ENCODE measurements at places on chromosomes 13 and 19.

- H3K27ac ChIP-seq: no peak overlapping the region
- H3K4me3 ChIP-seq: no peak overlapping the region
- no peaks in the 10 kb centered on the region for H3K27me3 ChIP-seq
- DNase-seq: no peak
- H3K4me1 ChIP-seq: no peaks in the 10 kb centered on the region
- no peaks in the 10 kb centered on the region for H3K36me3 ChIP-seq
Measured at GRCh38 chr19:6358003-6358402, 3.3 kb upstream of the CLPP start.

DNA sequence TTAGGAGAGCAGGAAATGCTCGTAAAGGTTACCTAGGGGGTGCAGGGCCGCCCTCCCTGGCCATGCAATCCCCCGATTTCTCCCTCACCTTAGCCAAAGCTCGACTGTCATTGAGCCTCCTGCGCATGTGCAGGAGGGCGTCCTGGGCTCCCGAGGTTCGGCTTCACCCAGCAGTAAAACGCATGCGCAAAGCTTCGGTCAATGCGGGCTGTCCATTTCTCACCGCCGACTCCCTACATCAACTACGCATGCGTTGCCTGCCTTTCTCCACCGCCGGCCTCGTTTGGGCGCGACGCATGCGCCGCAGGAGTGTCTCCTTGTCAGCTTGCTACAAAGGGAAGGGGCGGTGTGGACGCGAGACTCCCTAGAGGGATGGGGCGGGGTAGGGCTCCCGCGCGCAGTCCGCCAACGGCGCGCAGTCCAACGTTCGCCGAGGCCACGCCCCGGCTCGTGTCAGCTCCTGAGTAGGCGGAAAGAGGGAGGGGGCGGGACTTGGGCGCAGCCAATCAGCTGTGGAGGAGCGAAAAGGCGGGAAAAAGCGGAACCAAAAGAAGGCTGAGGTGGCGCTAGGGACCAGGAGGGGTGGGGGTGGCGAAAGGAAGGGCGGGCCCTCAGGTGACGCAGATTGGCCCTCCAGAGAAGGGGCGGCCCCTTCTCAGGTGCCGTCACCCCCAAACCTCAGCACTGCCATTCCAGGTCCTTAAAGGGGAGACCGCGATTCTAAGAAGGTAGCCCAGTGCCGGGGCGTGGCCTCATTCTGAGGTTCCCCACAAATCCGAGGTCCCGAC, at the start of the genes SYNGR4 and TMEM143:
SYNGR4 (plus strand) TSS at position 558 of the 788 bp plus-strand sequence. CDS start 1,476 bp downstream, outside the sequence.
TMEM143 (minus strand) TSS at position 131 of the 788 bp plus-strand sequence; CDS start at position 111, 20 bp downstream.
- H3K4me1 ChIP-seq: no peaks in the 10 kb centered on the region
- H3K36me3 ChIP-seq: peaks cover 7% of the 10 kb centered on the region
- peak within 1 kb of the TSS; percentile 77 for H3K4me3 ChIP-seq
- no peaks in the 10 kb centered on the region for H3K27me3 ChIP-seq

- peak overlapping the region; percentile 72 for H3K4me3 ChIP-seq
- H3K27me3 ChIP-seq: no peaks in the 10 kb centered on the region
- H3K4me1 ChIP-seq: no peaks in the 10 kb centered on the region
- no peak overlapping the region for H3K27ac ChIP-seq
- peak; percentile 59 for DNase-seq
- no peaks in the 10 kb centered on the region for H3K36me3 ChIP-seq
Measured at GRCh38 chr13:27006519-27007161, 165.0 kb downstream of the USP12 start.

DNA sequence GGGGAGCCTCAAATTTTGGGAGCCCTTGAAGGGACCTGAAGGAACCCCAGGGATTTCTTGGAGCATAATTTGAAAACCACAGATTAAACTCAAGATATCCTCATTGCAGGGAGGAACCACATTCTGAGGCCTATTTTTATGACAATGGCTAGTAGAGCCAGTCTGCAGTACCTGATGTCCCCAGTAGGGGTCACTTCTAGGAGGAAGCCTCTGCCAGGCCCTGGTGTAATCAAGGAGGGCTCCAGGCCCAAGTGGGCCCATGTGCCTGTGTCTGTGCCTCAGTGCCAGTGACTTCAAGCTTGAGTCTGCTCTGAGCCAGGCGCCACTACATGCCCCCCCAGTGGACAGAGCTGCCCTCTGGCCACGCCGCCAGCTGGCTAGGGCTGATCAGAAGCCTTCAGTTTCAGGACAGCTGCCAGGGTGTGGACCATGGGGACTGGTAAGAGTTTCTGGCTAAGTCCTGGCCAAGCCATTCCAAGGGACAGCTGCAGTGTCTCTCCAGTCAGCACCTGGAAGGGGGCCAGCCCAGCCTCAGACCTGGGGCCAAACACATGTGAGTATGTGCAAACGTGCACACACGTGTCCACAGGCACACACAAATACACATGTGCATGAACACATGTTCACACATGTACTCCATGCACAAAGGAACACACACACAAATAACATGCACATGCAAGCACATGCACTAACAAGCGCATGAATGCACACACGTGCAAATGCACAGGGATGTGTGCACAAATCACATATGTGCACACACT, 20.5 kb upstream of the SLC7A10 start:
- DNase-seq: no peak
- H3K4me3 ChIP-seq: no peak overlapping the region
- no peaks in the 10 kb centered on the region for H3K4me1 ChIP-seq
- no peak overlapping the region for H3K27ac ChIP-seq

DNA sequence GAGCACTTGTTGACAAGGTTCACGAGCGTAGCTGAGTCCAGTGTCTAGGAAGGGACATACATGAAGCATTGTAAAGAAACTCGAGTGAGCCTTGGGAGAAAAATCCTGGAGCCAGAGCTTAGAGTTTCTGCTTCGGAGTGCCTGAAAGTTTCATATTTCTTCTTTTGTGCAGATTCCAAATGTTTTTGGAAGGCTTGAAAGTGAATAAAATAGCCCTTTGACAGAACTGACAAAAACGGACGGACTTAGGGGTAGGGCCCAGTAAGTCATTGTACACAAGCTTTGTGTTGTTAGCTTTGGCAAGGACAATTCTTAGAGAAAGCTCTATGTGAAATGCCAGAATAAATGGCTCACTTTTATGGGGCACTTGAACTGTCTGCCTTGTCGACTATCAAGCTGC, 2.8 kb downstream of the RNF113B start:
- H3K27ac ChIP-seq: no peak overlapping the region
- H3K27me3 ChIP-seq: no peaks in the 10 kb centered on the region
- H3K36me3 ChIP-seq: peaks cover 20% of the 10 kb centered on the region
- DNase-seq: no peak
- H3K4me1 ChIP-seq: peaks cover 29% of the 10 kb centered on the region

- H3K4me1 ChIP-seq: no peaks in the 10 kb centered on the region
- H3K4me3 ChIP-seq: no peak overlapping the region
- DNase-seq: no peak
- H3K27me3 ChIP-seq: no peaks in the 10 kb centered on the region
Measured at GRCh38 chr19:32877323-32877912, 7.9 kb upstream of the SLC7A9 start.
